Stomach (tissue), 19 donors: ENCODE measurements at places on chromosomes 3 and 15.
A peak's percentile ranks its signal among the peaks of the same experiment; 100 is the strongest.

- DNase-seq = peak; percentile 45
Measured at GRCh38 chr15:77004189-77004588, 9.3 kb downstream of the PSTPIP1 start.

DNA sequence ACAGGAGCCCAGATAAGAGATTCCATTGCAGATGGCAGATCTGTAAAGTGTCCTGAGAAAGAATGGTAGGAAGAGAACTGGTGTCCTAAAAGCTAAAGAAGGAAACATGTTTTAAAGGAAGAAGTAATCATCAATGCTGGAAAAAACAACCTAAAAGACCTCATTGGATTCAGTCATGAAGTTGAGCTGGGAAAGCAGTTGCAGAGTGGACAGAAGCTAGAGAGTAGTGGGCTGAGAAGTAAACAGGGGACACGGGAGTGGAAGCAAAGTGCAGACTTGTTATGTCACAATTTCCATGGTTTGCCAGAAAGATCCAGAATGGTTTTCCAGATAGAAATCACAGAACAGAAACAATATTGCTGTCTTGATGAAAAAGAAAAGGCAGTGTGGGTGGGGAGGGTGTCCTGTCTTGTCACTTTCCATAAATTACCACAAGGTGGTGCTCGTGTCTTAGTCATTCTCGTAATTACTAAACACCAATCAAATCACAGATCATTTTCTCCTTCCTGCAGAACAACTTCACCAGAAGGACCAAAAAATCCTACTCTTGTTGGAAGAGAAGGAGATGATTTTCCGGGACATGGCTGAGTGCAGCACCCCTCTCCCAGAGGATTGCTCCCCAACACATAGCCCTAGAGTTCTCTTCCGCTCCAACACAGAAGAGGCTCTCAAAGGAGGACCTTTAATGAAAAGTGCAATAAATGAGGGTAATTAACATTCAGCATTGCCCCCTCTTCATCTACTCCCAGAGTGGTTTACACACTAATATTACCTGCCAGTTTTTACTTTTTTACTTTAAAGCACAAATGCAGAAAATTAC, 64.5 kb downstream of the KLHL25 start:
- DNase-seq = peak; percentile 87

DNA sequence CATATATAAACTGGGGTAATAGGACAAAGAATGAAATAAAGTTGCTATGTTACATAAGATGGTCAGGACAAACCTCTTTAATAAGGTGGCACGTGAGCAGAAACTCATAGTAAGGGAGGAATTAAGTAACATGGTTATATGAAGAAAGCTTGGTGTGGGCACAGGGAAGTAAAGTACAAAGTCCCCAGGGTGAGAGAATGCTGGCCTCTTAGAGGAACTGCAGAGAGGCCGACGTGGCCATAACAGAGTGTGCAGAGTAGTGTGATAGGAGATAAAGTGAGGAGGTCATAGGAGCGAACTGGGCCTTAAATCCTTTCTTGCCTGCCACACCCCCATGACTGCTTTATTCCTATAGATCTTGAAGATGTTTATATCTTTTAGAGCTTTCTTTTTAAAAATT, 17.4 kb upstream of the RBMS3 start:
- DNase-seq = peak; percentile 21

DNA sequence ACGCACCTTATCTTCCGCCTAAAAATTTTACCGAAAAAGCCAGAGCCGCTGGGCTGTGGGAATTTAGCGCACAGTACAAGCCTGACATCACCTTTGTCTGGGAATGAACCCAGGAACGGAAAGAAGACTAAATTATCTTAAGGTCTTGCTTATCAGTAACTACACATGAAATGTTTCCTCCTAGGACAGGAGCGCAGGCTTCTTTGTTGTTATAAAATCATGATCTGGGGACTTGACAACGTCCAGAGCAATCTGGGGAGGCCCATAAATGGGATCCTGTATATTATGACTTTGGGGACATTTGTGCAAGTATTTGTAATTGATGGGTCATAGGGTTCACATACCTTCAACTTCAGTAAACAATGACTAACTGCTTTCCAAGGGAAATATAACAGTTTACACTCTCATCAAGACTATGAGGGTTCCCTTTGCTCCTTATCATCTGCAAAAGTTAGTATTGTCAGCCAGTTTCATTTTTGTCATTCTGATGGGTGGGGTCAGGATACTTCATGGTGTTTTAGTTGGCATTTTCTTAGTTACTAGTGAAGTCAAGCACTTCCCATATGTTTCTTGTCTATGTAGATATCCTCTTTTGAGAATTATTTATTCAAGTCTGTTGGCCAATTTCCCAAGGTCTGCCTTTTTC, 213.9 kb upstream of the PFN2 start:
- DNase-seq = no peak

DNA sequence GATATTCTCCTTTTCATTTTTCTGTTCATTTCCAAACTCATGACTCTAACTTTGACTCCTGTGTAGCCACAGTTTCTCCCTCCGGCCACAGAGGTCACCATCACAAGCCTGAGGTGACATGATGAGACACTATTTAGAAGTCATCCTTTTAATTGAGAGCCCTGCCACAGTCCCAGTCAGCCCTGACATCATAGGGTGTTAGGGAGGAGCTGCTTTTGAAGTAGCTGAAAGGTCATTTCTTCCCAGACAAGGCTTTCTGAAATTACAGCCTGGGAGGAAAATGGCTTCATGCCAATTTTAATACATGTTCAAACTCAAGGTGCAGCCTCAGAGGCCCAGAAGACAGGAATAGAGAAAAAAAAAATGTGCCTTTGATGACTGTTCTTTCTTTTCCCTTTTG, 532.8 kb upstream of the TGFBR2 start:
- no peak for DNase-seq

GRCh38 chr3:46890132-46890531, 12.6 kb downstream of the PTH1R start:
- DNase-seq = no peak

DNA sequence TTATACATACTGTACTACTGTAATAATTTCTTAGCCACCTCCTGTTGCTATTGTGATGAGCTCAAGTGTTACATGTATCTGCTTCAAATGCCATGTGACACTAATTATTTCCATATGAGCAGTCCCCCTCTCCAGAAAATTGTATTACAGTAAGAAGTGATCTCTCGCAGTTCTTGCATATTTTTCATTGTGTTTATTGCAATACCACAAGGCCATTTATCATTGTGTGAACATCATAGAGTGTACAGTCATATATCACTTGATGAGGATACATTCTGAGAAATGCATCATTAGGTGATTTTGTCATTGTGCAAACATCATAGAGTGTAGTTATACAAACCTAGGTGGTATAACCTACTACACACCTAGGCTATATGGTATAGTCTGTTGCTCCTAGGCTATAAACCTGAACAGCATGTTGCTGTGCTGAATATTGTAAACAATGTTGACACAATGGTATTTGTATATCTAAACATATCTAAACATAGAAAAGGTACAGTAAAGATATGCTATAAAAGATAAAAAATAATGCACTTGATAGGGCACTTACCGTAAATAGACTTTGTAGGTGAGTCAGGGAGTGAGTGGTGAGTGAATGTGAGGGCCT, 189.6 kb upstream of the MLF1 start:
- DNase-seq = no peak

DNA sequence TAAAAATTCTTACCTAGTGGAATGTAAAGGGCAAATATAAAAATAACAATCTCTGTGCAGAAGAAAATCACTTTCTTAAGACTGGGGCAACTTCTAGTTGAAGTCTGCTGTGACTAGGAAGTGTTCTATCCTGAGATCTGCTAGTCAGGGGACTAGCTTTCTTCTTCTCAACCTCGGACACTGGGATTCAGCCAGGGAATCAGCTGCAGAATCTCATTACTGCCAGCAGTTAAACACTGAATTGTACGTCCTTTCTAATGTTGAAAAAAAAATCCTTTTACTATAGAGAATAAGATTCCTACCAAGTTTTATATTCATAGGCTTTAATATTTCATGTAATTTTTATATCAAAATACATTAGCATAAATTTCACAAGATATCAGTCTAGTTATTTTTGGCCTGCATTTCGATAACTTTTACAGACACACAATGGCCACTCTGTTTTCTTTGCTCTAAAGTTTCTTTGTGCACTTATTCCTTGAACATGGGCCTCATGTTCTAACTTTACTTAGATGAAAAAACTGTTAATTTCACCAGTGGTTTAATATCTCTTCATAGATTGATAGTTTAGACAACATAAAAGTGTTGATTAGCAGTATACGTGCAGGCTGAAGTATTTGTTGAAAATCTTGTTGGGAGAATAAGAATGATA, 2.6 kb upstream of the NEO1 start:
- DNase-seq = no peak

GRCh38 chr3:160027541-160028195, 39.0 kb downstream of the IL12A start:
- no peak for DNase-seq

- DNase-seq = no peak
Measured at GRCh38 chr3:122533931-122534334, 19.2 kb upstream of the KPNA1 start.

- DNase-seq = no peak
Measured at GRCh38 chr3:167469381-167469780, 4.5 kb downstream of the SERPINI2 start.

DNA sequence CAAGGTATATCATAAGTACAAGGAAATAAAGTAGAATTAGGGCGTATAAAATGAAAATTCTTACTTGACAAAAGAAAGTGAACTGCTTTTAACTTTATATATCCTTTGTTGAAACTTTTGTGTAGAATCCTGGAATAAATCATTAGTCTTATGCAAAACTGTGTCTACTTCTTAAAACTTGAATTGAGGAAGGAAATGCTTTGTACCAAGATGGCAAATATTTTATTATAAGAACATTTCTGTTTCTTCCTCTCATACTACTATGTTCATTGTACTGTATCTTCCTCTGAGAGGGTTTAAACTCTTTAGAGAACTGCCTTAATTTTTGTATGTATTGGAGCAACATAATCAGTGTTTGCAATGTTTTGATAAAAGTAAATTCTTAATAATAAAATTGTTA, 42.0 kb downstream of the RASA2 start:
- no peak for DNase-seq

GRCh38 chr3:96070678-96071077, 743.7 kb upstream of the EPHA6 start:
- no peak for DNase-seq

DNA sequence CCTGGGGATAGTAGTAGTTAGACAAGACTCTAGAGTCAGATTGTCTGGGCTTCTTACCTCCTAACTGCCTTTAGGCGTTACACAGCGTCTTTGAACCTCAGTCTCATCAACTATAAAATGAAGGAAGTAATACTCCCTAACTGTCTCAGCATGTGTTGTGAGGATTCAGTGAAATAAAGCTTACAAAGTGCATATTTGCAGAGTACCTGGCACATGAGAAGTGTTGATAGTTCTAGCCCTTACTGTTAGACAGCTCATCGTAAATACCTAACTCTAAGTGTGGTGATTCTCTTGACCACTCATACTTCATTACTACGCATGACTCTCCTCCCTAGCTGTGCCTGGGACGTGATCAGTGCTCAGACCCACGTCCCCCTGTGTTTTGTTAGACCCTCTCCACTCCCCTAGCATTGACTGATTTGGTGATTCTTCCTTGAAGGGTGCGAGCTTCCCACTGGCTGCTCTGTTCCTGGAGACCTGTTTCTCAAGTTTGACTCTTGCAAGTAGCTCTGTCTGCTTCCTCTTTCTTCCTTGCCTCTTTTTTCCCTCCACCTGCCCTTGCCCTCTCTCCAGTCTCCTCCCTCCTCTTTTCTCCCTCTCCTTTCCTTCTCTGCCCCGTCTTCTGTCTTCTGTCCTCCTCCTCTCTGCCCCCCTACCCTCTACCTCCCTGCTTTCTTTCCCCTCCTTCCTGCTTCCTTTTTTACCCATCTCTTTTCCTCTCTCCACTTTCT, 124.2 kb downstream of the SLC25A26 start:
- no peak for DNase-seq

- no peak for DNase-seq
Measured at GRCh38 chr15:68683551-68683950, 104.8 kb downstream of the CORO2B start.

GRCh38 chr3:190504354-190505125, 9.3 kb upstream of the IL1RAP start:
- DNase-seq = no peak

DNA sequence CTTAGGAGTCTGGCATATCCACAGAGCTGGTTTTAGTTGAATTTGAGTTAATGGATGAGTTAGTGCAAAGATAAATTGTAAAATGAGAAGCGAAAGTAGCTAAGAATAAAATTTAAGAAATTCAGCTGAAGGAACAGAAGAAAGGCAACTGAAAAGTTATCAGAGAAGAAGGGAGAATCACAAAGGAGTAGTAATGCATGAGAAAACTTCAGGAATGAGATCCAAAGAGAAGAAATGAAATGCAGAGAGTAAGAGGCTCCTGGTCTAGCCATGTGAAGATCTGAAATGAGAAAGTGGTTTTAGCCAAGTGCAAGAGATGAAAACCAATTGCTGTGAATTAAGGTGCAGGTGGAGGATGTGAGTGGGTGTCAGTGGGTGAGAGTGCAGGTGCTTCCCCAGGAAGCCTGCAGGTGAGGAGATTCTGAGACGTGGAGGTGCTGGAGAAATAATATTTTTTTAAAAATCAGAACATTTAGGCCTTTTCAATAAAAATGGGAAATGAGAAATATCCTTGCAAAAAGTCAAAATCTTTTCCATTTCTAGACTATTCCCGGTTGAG, 18.5 kb downstream of the KBTBD8 start:
- no peak for DNase-seq

- peak; percentile 23 for DNase-seq
Measured at GRCh38 chr15:82585072-82585471, 44.8 kb upstream of the RPS17 start.

DNA sequence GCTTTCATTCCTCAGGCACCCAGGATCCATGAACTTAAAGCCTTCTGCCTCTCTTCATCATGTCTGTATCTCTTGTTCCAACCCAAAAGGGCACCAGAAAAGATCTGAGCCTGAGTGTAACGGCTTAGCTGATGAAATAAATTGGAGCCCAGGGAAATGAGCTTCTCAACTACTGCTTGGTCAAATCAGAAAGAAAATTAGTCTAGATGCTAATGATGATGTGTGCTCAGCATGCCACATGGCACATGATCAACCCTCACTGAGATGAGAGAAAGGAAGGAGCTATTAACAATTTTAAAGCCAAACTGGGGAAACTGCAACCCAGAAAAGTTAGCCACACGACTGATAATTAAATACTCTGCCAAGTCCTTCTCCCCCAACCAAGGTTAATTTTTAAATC, 325.7 kb downstream of the CNTN3 start:
- no peak for DNase-seq

DNA sequence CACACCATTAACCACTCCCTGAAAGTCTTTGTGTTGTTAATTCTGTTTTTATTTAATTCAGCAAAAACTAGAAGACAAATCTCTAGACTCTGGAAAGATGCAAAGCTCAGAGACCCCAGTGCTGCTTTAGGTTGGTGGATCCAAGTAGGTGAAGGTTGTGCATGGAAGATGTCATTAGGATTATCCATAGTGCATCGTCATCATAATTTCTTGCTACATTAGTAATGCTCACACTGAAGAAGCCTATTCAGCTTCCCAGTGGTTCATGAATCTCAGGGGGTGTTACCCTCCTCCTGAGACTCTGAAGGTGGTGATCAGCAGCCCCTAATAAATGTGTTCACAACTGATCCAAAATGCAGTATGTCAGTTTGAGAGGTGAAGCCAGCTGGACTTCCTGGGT, 272.8 kb downstream of the CD47 start:
- DNase-seq = no peak
